Fibroblast of skin of scalp (primary cell): ENCODE measurements at places on chromosomes 7 and 10.

DNA sequence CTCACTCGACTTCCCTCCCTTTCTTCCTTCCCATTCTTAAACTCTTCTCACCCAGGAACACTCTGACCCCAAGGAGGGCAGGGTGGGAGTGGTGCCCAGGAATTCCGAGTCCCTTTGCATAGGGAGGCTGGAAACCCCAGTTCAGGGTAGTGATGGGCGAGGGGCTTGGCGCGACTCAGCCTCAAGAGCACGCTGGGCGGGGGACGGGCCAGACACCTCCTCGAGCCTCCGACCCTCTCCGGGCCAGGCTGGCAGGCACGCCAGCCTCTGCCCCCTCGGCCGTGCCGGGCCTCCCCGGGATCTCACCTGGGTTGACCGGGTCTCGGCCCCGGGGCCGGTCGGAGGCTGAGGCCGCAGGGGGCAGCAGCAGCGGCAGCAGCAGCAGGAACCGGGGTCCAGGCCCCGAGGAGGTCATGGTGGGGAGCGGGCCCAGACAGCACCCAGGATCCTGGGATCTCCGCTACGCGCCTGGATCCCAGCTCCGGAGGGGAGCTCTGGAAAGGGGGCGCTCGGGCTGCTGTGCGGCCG, 457 bp downstream of the PLOD3 start:
- DNase-seq = peak; percentile 16

DNA sequence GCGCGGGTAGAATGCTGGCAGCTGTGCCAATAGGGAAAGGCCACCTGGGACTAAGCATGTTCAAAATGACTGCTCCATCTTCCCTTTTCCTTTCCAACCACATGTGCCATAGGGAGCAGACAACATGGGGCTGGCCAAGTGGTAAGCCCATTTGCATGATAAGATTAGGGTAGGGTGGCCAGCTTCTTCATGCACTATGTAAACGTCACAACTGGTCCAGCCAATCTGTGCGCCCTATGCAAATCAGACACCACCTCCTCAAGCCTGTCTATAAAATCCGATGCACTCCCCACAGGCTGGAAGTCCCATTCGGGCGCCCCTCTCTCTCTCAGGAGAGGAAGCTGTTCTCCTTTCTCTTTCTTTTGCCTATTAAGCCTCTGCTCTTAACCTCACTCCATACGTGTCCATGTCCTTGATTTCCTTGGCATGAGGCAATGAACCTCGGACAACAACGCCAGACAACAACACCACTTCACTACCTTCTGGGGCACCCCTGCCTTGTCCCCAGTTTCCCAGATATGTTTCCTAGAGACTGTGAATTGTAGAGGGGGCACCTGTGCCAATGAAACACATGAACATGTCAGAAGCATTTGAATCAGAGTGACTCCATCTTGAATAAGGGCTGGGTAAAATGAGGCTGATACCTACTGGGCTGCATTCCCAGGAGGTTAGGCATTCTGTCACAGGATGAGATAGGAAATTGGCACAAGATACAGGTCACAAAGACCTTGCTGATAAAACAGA, 19.1 kb upstream of the EXOC6 start:
- no peak for DNase-seq

- DNase-seq = no peak
Measured at GRCh38 chr10:21944727-21945386, 58.7 kb downstream of the DNAJC1 start.

GRCh38 chr7:37730501-37730900, 46.9 kb downstream of the GPR141 start:
- DNase-seq = no peak

GRCh38 chr7:1059200-1060091, 15.1 kb downstream of the GPR146 start:
- peak; percentile 26 for DNase-seq

DNA sequence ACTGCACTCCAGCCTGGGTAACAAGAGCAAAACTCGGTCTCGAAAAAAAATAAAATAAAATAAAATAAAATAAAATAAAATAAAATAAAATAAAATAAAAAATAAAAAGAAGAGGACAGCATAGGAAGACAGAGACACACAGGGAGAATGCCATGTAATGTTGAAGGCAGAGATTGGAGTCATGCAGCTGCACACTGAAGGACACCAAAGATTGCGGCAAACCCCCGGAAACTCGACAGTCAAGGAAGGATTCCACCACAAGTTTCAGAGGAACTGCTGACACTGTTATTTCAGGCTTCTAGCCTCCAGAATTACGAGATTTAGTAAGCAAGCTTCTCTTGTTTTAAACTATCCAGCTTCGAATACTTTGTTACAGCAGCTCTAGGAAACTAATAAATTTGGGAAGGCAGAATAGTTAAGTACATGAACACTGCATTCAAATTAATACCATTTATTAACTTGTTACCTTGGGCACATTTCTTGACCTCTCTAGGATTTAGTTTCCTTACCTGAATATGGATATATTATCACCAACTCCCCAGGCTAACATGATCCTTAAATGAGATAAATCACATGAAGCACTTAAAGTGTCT, 9.5 kb downstream of the CPED1 start:
- DNase-seq = no peak

DNA sequence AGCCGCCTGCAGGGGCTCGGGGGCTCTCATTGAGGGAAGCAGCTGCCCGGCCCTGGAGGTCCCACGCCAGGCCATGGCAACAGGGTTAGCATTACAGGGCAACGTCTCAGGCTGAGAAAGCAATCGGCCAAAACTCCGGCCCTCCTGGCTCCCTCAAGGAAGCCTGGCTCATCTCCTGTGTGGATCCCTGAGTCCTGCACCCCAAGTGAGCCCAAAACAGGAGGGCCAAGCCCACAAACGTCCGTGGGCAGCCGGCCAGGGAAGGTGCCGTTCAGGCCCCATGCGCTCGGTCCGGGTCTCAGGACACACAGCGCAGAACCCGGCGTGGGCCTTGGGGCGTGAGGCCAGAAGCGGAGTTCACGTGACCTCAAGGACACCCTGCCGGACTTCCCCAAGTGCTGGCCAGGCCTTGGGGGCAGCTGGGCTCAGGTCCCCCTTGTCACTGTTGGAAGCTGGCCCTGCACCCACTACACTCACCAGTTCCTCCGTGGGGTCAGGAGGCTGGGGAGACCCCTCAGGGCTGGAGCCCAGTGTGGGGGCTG, 8.0 kb upstream of the PWWP2B start:
- DNase-seq = no peak

- DNase-seq = peak; percentile 100
Measured at GRCh38 chr7:4665661-4666060, 16.4 kb upstream of the FOXK1 start.

- peak; percentile 47 for DNase-seq
Measured at GRCh38 chr10:18216482-18216881, 76.3 kb downstream of the CACNB2 start.

DNA sequence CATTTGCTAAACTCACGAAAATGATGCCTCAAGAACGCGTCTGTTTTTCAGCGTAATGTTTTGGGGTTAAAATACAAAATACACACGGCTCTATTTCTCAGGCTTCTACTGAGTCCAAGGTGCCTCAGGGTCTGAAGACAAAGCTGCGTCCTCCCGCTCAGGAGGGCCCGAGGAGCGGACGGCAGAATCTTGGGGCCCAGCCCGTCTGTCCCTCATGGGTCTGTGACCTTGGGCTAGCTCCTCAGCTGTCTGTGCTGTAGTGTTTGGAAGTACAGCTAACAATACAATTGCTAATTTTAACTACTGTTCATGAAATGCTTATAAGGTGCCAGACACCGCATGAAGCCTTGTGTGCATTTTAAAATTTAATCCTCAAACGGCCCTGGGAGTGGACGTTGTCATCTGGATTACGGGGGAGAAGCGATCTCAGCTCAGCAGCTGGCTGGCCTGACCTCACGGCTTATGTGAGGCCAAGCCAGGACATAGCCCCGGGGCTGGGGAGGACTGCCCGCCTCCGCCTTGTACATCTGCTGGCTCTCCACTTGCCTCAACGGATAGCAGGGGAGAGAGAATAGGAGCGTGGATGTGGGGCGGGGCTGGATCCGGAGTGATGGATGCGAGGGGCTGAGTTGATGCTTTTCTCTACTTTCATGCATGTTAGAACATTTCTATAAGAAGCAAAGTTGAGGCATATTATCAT, 357.4 kb downstream of the GLRX3 start:
- DNase-seq = no peak

DNA sequence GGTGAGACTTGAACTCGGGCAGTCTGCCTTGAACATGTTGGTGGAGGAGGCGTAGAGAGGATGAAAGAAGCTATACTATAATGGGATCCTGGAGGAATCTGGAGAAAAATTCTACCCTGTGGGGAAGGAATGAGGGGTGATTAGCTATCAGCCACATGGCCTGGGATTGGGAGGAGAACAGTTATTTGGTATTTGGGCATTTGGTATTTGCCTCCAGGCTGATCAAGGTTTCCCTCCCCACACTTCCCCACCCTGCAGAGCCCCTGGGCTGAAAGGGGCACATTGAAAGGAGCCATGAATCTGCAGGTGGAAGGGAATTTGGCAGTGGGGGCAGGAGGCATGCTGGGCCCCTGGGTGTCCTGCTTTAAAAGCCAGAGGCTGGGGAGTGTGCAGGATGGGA, 235.3 kb downstream of the INHBA start:
- no peak for DNase-seq
